ENCODE measurements at places on chromosomes 3 and 15. TPM values are rescaled to one million over a fixed set of nuclear protein-coding genes. Genes with fewer than 3 reads are reported as not detected.

GOLGA8Q gene
- polyA plus RNA-seq: 0.47 TPM

SNTN gene
- not detected for polyA plus RNA-seq

KBTBD13 gene
- polyA plus RNA-seq: 0.78 TPM

C3orf85 gene
- not detected for polyA plus RNA-seq

PHC3 gene
- 5.9 TPM for polyA plus RNA-seq

CLN6 gene
- 8.6 TPM for polyA plus RNA-seq

UBA3 gene
- 45.1 TPM for polyA plus RNA-seq

RBP2 gene
- 0.25 TPM for polyA plus RNA-seq

RYR3 gene
- polyA plus RNA-seq: 0.01 TPM

TGM4 gene
- not detected for polyA plus RNA-seq

All from heart left ventricle (tissue), 16 donors.